ENCODE measurements at places on chromosomes 6 and 20. TPM values are rescaled to one million over a fixed set of nuclear protein-coding genes. Genes with fewer than 3 reads are reported as not detected.

The CST7 gene
- 0.92 TPM for polyA plus RNA-seq

The PNPLA1 gene
- 2.6 TPM for polyA plus RNA-seq

The CDH26 gene
- 1.4 TPM for polyA plus RNA-seq

The AIG1 gene
- polyA plus RNA-seq: 107 TPM

The DNAH8 gene
- polyA plus RNA-seq: 0.42 TPM

The DYNLT2 gene
- polyA plus RNA-seq: 7.8 TPM

The HTR1E gene
- 0.58 TPM for polyA plus RNA-seq

The MAK gene
- polyA plus RNA-seq: 1.4 TPM

The OTOR gene
- polyA plus RNA-seq: 0.44 TPM

The TINAG gene
- polyA plus RNA-seq: 0.55 TPM

The SIRPD gene
- polyA plus RNA-seq: not detected

The WFDC9 gene
- not detected for polyA plus RNA-seq

The SPATS1 gene
- polyA plus RNA-seq: not detected

The FERMT1 gene
- 3.7 TPM for polyA plus RNA-seq

The ADGRG6 gene
- polyA plus RNA-seq: 15.1 TPM

The SLC13A3 gene
- 19.8 TPM for polyA plus RNA-seq

The CLPSL1 gene
- polyA plus RNA-seq: 0.40 TPM

The PHACTR3 gene
- 13.6 TPM for polyA plus RNA-seq

The BMP5 gene
- 3.6 TPM for polyA plus RNA-seq

The HECA gene
- polyA plus RNA-seq: 18.3 TPM

The LAMA2 gene
- polyA plus RNA-seq: 34.5 TPM

The MYL9 gene
- 256 TPM for polyA plus RNA-seq

The EDN3 gene
- polyA plus RNA-seq: 5.3 TPM

The SLC26A8 gene
- 0.36 TPM for polyA plus RNA-seq

The EZR gene
- polyA plus RNA-seq: 275 TPM

The UST gene
- 16.5 TPM for polyA plus RNA-seq

The TNNC2 gene
- polyA plus RNA-seq: 0.47 TPM

The GMNN gene
- polyA plus RNA-seq: 62.8 TPM

The PLG gene
- 10.6 TPM for polyA plus RNA-seq
